ENCODE measurements at places on chromosomes 4 and X. TPM values are rescaled to one million over a fixed set of nuclear protein-coding genes. Genes with fewer than 3 reads are reported as not detected.

GRCh38 chrX:147875866-147876596 lies 35.7 kb upstream of the FMR1 start:
- ATAC-seq = no peak

PPBP gene
- not detected for total RNA-seq

SPANXB1 gene
- not detected for total RNA-seq

AFAP1 gene
- 26.4 TPM for total RNA-seq

GRCh38 chr4:140098455-140099160 lies 55.4 kb downstream of the MAML3 start:
- no peak for ATAC-seq

DNA sequence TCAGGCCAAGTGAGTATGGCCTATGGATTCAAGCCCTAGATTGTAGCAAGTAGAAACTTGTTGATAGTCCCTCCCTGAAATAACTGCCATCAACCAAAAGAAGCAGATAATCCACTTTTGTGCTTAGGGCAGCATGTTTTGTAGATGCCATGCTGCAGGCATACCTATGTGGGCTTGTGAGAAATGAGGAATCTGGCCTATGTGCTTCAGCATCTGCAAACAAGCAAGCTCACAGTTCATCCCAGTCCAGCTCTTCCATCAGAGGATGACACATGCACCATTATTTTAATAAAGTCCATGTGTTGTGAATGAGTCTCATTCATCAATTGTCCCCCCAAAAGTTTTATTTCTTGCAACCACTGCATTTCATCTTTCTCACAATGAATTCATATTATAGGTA lies 421.9 kb upstream of the DIPK2B start:
- no peak for ATAC-seq

DNA sequence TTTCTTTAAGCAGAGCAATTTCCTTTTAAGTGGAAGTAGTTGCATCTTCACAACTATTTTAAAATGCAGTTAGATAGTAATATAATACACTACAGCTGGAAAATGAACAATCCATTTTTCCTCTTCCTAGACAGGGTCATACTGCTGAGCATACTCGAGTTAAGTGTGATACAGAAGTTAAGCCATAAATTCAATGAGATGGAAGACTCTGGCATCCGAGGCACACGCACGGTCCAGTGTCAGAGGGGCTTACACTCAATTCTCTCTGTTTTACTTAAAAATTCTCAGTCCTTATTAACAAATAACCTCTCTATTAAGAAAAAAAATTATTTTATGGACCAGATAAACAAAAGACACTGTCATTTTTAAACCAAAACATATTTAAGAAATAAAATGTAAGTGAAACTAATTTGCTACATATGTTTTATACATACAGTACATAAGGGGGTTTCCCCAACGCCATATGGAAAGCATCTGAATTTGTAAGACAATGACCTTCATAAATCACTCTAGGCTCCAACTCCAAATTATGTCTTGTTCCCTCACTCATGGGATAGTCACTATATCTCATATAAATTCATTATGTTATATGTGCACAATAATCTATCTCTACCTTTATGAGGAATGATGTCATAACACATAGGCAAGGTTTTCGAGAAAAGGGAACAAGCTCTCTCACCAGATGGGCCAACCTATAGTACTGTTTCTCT lies 315.3 kb downstream of the PAPSS1 start:
- ATAC-seq = no peak

GRCh38 chr4:89254847-89255246 lies 52.8 kb downstream of the GPRIN3 start:
- ATAC-seq = no peak

DNA sequence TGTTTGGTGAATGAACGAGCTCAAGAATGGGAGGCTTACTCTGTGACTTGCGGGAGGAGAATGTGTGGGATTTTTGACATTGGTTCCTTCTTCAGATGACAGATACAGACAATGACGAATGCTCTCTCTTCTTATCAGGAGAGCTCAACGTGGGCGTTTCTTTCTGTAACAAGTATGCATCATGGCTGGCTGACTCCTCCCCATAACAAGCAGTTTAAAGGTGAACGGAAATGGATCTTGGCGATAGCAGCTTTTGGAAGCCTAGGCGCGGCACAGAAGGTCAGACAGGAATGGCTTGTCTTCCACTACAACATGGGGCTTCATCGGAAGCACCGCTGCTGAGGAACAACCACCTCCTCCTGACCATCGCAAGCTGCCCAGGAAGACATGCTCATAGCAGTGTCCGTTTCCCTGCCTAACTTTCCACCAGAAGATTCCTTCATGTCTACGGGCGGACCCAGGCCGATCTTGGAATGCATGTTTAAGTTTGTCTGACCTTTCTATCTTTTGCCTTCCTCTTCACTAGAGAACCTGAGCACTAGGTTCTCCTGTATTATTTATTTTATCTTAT lies 18.3 kb upstream of the ACSL1 start:
- ATAC-seq = no peak

- no peak for ATAC-seq
These were observed 22.9 kb upstream of the TRIM2 start for GRCh38 chr4:153181293-153181692.

TRAPPC11 gene
- 48.1 TPM for total RNA-seq

- no peak for ATAC-seq
These were observed 43.5 kb upstream of the HERC6 start for GRCh38 chr4:88335092-88335665.

DNA sequence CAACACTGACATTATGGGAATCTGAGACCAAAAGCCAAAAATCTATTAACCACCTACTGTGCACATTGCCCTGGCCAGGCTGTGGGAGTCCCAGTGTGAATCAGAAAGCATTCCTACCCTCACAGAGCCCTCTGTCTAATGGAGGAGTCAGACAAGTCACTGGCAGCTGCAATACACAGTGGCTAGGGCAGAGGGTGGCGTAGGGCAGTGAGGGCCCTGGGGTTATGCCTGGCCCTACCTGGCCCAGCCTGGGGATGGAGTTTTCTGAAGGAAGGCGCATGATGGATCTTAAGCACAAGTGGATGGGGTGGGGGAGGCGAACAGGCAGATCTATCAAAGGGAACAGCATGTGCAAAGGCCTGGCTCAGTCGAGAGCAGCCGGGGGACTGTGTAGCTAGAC lies 10.8 kb downstream of the JAKMIP1 start:
- ATAC-seq = no peak

GRCh38 chr4:116870686-116871085 lies 214.7 kb downstream of the TRAM1L1 start:
- ATAC-seq = peak; percentile 60

GRCh38 chr4:186805020-186805820 lies 81.6 kb upstream of the FAT1 start:
- ATAC-seq = no peak

EDNRA gene
- 0.44 TPM for total RNA-seq

FAM114A1 gene
- 7.1 TPM for total RNA-seq

PRKG2 gene
- total RNA-seq = 0.75 TPM

SCD5 gene
- 54.2 TPM for total RNA-seq

DNA sequence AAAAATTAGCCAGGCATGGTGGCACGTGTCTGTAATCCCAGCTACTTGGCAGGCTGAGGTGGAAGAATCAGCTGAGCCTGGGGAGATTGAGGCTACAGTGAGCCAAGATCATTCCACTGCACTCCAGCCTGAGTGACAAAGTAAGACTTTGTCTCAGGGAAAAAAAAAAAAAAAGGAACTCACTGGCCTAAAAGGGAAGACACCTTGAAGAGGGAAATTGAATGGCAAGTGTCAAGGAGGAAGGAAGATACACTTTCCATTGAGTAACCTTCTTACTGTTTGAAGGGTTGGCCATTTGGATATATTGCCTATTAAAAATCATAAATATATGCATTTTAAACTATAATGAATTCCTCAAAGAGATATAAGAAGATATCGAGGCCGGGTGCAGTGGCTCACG lies 147.5 kb upstream of the FAM241A start:
- no peak for ATAC-seq

DNA sequence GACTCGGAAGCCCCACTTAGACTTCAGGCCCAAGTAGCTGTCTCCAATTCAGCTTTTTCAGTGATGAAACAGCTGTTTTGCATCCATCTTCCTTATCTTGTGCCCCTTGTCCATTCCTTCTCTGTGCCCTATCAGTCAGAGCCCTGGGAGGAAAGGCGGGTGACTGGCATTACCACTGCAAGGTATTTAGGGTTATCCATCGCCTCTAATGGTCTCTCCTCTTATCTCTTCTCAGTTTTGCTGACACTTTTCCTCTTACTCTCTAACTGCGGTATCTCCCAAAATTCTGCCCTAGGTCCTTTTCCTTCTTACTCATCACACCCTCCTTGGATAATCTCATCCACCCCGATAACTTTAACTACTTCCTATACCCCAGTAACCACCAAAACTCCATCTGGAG lies 13.7 kb downstream of the GAB3 start:
- ATAC-seq = no peak

DNA sequence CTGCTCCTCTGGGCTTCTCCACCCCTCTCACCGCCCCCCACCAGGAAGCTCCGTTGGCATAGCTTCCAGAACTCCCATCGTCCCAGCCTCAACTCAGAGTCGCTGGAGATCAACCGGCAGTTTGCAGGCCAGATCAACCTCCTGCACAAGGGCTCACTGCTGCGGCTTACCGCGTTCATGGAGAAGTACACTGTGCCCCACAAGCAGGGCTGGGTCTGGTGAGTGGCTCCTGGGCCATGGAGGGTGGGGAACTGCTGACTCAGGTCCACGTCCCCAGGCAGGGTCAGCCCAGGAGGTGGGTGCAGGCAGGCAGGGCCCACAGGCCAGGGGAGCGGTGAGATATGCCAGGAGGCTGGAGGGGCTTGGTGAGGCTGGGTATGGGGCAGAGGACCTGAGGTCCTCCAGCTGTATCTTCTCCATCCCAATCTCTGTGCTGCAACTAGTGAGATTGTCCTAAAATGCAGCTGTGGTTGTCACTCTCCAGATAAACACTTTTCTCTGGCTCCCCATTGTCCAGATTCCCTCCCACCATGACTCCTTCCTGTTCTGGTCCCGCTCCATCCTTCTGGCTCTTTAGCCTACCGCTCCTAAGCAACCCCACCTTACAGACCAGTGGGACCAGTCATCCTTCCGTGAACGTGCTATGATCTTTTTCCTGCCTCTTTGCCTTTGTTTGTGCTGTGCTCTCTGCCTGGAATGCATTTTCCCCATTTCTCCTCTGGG lies 71.9 kb downstream of the STARD8 start:
- ATAC-seq = no peak

LRAT gene
- 2.0 TPM for total RNA-seq

CT47B1 gene
- not detected for total RNA-seq

- no peak for ATAC-seq
These were observed 11.4 kb downstream of the ASIC5 start for GRCh38 chr4:155854582-155855226.

- ATAC-seq = peak; percentile 24
These were observed 816 bp downstream of the EREG start for GRCh38 chr4:74365761-74366160.

DNA sequence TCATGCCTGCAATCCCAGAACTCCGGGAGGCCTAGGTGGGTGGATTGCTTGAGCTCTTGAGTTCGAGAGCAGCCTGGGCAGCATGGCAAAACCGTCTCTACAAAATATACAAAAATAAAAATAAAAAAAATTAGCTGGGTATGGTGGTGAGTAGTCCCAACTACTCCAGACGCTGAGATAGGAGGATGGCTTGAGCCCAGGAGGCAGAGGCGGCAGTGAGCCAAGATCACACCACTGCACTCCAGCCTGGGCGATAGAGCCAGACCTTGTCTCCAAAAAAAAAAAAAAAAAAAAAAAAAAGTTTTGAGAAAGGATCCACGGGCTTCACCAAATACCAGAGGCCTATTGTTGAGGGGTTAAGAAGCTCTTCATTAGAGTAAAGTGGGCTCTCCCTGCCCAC lies 8.0 kb downstream of the SUPT20HL2 start:
- ATAC-seq = no peak

GRCh38 chr4:181728305-181728966 lies 514.8 kb upstream of the TENM3 start:
- ATAC-seq = no peak

- no peak for ATAC-seq
These were observed 3.7 kb downstream of the QRFPR start for GRCh38 chr4:121377076-121377475.

DNA sequence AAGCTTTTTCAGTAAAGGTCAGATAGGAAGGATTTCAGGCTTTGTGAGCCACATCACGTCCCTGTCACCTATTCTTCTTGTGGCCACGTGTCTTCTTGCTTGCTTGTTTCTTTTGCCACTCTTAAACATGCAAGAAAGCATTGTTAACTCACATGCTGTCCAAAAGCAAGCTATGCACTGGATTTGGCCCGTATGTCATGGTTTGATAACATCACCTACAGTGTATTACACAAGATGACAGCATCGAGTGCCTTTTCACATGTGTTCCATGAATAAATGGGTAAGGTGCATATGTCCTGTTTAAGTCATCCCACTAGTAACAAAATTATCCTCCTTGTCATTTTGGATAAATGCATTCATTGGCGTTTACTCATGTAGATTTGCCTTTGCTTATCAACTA lies 468.0 kb upstream of the FAT1 start:
- no peak for ATAC-seq

DNA sequence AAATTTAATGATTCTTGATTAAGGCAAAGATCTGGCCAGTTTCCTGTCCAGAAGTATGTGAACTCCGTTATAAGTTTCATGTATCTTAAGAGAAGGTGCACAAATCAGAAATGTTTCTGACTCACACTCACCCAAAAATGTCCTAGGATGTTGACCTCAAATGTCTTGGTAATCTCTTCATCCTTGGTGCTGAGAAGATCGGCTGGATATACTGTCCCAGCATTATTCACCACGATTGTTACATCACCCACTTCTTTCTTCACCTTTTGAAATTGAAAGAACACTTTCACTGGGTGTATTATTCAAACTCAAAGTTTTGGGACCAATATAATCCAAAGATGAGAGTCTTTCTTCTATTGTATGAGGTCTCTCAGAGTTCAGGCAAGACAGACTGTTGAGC lies 5.7 kb downstream of the HSD17B13 start:
- no peak for ATAC-seq

DNA sequence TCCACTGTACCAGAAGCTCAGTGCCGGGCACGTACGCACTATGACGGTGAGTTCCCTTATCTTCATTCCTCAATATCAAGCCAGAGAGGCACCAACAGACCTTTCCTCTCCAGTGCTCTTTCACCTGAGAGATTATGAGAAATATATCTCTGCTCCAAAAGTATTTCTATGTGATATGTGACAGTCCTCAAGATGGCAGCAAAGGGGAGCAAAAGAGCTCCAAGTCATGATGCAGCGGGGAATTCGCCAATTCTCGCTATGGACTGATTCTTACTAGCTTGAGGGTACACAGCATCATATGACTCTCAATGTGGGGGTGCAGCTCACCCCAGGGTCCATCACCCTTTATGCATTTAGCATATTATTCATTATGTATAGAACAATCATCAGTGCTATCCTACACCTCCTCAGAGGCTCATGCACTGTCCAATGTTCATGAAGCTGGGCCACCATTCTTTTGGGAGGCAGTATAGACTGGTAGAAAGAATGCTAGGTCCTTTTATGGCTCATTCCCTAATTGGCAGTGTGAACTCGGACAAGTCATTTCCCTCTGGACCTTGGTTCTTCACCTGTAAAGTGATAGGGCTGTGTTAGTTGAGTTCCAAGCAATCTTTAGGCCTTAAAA lies 12.8 kb upstream of the IQSEC2 start:
- ATAC-seq = no peak

FAT1 gene
- 46.2 TPM for total RNA-seq

GRCh38 chr4:162461952-162462351 lies 298.2 kb upstream of the FSTL5 start:
- no peak for ATAC-seq

All from motor neuron (in vitro differentiated cells).